CD4-positive, alpha-beta T cell treated with Interleukin-2 at 100 ng/mL for 4 hours (primary cell): ENCODE measurements at places on chromosomes 1 and 21.

- no peak for DNase-seq
These were observed 1.1 kb downstream of the KCNH1 start for GRCh38 chr1:211132721-211133392.

DNA sequence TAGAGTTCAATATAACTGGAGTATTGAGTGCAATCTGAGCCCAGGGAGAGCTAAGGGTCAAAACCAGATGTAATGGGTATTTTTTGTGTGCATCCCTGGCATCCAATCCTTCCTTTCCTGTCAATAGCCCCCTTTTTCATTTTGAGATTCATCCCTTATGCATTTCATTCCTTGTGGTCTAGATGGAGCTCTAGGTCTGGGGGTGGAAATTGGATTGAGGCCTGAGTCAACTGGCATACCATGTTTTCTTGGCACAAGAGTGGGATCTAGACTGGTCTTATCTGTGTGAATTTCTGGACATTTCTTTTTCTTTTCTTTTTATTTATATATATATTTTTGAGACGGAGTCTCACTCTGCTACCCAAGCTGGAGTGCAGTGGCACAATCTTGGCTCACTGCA lies 67.3 kb upstream of the RAB3GAP2 start:
- no peak for DNase-seq

DNA sequence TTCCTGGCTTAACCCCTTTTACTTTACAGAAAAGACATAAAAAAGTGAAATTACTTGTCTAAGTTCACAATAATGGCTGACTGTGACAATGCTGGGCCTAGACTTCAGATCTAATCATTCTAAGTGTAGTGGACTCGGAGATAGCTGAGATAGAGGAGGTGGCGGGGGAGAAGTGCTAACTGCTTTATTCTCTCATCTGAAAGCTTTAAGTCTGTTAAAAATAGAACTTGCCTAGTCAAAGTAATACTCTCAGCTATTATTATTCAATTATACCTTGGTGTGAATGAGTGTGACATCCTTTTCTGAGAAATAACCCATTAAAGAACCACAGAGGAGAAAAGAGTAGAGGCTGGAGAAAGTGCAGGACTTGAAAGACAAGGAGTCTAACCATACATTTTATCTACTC lies 96.1 kb upstream of the OLIG2 start:
- DNase-seq: peak; percentile 13

GRCh38 chr1:241654641-241655040 lies 2.6 kb downstream of the WDR64 start:
- DNase-seq: no peak

GRCh38 chr21:32073190-32073589 lies 200.4 kb downstream of the HUNK start:
- no peak for DNase-seq

GRCh38 chr1:154434346-154435085 lies 29.4 kb downstream of the IL6R start:
- no peak for DNase-seq

DNA sequence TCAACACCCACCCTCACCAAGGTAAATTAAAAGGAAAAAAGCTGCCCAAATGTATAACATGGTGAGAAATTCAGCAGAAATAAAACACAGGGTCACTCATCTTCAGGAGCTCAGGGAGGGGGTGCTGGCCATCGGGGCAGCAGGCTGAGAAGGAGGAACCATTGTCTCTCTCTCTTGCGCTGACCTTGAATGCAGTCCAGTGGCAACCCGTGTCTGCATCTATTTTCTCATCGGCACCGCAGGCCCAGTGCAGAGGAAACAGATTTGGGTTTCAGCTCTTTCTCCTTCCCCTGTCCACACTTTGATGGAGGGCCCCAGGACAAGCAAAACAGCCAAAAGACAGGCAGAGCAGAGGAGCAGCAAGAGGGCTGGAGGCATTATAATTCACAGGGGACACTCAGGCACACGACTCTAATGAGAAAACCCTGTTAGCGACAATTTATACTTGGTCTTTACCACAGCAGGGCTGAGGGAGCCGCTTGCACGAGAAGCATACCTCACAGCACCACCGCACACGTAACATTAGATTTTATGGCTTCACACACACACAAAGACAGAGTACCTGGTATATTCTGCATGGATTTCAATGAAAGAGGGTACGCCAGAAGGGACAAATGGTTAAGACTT lies 18.6 kb downstream of the MKNK1 start:
- no peak for DNase-seq

- DNase-seq: no peak
These were observed 160.1 kb upstream of the NFIA start for GRCh38 chr1:60922304-60922703.

GRCh38 chr1:170097449-170097948 lies 23.0 kb upstream of the KIFAP3 start:
- no peak for DNase-seq

GRCh38 chr1:77975907-77976306 lies 3.0 kb downstream of the FUBP1 start:
- no peak for DNase-seq

GRCh38 chr1:219817914-219818313 lies 110.4 kb downstream of the SLC30A10 start:
- no peak for DNase-seq
